Natural killer cell (primary cell): ENCODE measurements at places on chromosomes 12 and 14.

- no peak for DNase-seq
Measured at GRCh38 chr12:62861586-62861985, 73.4 kb downstream of the PPM1H start.

GRCh38 chr12:125773033-125773640, 707.9 kb downstream of the AACS start:
- DNase-seq, result no peak

DNA sequence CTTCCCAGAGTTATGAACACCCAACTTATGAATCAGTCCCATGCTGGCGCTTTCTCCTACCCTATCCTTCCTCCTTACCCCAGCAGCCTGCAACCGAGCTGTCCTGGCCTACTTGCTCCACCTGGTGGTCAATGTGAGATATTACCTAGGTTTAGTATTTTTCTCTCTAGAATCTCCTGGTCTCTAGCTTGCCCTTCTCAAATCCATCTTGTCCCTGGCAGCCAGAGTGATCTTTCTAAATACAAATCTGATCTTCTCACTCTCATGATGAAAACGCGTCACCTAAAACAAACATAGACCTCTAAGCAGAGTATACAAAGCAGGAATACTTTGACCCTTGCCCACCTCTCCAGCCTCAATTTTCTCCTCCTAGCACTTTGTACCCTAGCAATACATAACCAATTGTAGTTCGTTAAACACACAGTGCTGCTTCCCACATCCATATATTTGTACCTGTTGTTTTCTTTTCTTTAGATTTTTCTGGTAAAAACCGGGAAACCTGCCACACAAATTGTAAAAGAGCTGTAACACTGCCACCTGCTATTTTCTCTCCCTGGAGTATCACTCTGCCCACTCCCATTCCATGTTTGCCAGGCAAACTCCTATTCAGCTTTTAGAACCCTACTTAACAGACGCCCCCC, 20.0 kb upstream of the TCP11L2 start:
- DNase-seq, result peak; percentile 82

DNA sequence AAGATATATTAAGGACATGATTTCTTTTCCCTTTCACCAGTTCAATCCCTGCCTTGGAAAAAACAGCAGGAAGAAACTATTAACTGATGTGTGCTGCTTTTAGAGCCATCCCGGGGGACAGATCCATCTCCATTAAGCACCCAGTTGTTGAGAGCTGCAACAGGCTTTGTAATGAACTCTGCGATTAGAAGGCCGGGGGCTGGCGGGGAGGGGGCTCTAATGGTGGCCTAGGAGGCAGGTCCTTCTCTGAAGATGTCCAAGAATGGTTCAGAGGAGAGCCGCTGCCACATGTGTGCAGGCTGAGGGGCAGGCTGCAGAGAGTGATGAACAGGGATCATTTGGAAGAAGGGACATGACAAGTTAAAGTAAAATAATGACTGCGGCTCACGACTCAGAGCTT, 67.8 kb downstream of the GALNT8 start:
- DNase-seq, result no peak

DNA sequence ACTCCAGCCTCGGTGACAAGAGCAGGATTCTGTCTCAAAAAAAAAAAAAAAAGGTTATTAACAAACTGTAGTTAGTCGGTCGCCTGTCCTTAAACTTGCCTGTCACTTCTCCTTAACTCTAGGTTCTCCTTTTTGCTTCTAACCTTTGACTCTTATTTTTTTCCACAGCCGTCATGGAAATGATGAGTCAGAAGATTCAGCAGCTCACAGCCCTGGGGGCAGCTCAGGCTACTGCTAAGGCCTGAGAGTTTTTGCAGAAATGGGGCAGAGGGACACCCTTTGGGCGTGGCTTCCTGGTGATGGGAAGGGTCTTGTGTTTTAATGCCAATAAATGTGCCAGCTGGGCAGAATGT, 418 bp upstream of the MYG1 start:
- peak; percentile 50 for DNase-seq

DNA sequence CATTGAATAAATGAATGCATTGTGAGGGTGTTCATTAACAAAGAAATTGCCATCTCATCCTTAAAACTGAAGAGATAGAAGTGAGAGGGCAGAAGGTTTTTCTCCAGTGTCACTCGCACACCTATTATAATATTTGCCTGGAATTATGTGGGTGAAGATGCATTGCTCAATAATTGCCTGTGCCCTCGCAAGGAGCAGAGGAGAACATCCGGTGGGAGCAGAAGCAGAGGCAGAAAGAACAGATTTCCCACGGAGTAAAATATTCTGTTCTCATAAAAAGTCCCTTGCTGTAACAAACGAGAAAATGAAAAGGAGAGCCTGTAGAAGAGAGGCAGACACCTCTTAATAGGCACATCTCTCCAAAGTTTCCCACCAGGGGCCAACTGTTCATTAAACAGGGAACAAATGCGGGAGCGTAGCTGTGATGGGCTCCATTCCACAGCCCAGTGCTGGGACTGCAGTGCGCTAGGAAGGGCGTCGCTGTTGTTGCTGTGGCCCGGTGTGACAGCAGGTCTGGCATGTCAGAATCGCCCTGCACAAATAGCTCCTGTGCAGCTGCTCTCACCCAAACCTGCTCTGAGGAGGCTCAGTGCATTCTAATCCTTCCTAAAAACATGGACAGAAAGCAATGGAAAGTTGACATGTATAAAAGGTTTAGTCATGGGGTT, 359.8 kb downstream of the APAF1 start:
- DNase-seq, result no peak

- no peak for DNase-seq
Measured at GRCh38 chr12:113464852-113465719, 6.6 kb downstream of the LHX5 start.

DNA sequence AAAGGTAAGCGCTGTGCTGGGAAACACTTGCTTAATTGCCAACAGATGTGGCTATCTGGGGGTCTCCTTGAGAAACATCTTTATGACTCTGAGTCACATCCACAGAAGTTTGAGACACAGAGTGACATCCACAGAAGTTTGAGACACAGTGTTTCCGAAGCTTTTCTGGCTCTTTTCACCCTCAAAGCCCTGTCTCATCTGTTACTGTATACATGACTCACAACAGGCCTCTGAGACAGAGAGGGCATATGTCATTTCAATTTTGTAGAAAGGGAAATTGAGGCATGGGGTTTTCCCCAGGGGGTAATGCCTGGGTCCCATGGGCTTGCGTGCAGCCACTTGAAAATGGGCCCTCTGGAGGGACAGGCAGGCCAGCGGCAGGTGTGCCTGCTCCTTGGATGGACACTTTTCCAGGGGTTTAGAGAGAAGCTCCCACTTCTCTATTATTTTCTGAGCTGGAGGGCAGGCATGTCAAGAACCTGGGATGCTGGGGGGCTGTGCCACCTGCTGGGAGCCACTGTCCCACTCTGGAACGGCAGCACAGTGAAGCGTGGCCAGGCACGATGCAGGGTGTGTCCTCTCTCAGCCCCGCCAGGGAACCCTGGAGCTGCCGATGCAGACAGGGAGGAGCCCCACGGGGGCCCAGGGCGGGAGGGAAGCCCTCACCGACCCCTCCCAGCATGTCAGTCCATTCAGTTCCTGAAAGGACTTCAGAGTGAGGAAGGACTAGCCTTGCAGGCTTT, 111.3 kb upstream of the FKBP4 start:
- DNase-seq, result no peak

GRCh38 chr12:127539226-127539858, 727.6 kb upstream of the TMEM132C start:
- DNase-seq, result no peak

DNA sequence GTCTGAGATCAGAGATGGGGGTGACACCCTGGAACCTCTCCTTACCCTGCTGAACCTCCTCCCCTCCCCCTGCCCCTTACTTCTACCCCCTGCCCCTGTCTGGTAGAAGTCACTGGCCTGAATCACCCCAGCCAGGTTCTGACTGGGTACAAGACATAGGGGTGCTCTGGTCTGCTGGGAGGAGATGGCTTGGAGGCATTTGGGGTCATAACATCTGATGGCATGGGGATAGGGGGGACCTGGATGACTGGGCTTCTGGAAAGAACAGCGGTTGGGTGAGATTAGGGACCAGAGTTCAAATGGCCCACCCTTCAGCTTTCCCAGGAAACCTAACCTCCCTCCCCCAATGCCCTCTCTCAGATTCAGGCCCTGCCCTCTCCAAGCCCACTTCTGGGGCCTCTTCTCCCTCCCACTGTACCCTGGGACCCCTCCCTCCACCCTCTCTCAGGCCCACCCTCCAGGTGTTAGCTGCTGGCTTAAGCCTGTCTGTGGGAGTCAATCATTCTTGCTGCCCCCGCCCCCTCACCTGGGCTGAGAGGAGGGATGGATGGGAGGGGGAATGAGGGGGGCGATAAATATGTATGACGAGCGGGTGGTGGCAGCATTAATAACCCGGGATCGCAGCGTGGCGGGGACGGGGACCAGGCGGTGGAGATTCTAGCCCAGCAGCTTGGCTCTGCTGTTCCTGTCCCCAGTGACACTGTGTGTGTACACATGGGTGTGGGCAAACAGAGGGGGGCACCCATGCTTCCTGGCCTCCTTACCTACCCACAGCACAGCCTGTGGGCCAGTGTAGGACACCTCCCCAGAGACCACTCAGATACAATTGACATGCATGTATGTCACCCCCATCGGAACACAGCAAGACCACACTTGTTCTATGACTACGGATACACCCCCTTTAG, 5.9 kb downstream of the NXPH4 start:
- DNase-seq, result no peak

DNA sequence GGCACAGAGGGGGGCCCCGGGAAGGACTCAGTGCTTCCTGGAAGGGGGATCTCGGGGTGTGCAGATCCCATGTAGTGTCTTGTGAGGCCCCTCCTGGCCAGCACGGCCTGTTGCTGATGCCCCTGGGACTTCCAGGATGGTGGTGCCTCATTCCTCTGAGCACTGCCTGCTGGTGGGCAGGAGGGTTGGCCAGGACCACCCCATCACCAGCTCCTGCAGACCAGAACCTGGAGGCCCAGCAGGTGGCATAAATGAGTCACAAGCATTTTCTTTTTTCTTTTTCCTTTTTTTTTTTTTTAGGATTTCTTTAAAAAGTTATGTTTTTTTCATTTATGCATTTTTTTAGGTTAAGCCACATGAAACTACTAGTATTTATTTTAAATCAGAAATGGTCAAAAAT, 8.0 kb downstream of the MMP17 start:
- DNase-seq, result no peak

DNA sequence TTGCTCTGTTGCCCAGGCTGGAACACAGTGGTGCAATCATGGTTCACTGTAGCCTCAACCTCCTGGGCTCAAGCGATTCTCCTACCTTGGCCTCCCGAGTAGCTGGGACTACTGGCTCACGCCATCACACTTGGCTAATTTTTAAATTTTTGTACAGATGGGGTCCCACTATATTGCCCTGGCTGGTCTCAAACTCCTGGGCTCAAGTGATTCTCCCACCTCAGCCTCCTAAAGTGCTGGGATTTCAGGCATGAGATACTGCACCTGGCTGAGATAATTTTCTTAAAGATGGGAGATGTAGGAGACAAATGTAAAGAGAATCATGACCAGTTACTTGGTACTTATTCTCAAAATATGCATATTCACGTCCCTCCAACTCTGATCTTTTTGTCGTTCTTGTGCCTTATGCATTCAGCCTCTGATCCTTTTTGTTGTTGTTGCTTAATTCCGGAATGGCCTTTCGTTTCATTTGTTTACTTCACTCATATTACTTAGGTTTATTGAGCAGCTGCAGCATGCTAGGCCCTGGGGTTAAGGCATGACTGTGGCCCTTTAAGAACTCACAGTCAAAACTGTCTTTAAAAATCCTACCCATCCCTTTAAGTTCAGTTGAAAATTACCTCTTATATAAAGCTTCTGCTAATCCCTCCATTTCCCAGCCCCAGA, 8.9 kb downstream of the RBMS2 start:
- DNase-seq, result no peak

DNA sequence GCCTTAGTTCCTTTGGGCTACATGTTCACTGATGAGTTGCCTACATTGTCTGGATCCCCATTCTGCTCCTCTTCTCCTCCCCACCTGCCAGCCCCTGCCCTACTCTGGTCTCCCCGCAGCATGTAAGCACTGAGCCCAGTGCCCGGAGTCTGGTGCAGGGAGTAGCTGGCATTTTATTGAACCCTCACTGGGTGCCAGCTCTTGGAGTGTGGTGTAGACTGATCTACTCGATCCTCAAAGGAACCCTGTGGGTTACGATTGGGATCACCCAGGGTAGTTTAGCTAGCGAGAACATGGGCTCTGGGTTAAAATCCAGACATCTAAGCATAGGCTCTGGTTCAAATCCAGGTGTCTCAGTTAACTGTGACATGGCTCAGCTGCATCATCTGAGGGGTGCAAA, 8.3 kb upstream of the SERPINA6 start:
- no peak for DNase-seq

- no peak for DNase-seq
Measured at GRCh38 chr14:64200170-64200569, 94.0 kb downstream of the ESR2 start.

- no peak for DNase-seq
Measured at GRCh38 chr12:5817246-5817645, 127.8 kb downstream of the ANO2 start.

- no peak for DNase-seq
Measured at GRCh38 chr14:50156111-50156510, 39.7 kb upstream of the VCPKMT start.
